ENCODE measurements at places on chromosomes 4 and X.

DNA sequence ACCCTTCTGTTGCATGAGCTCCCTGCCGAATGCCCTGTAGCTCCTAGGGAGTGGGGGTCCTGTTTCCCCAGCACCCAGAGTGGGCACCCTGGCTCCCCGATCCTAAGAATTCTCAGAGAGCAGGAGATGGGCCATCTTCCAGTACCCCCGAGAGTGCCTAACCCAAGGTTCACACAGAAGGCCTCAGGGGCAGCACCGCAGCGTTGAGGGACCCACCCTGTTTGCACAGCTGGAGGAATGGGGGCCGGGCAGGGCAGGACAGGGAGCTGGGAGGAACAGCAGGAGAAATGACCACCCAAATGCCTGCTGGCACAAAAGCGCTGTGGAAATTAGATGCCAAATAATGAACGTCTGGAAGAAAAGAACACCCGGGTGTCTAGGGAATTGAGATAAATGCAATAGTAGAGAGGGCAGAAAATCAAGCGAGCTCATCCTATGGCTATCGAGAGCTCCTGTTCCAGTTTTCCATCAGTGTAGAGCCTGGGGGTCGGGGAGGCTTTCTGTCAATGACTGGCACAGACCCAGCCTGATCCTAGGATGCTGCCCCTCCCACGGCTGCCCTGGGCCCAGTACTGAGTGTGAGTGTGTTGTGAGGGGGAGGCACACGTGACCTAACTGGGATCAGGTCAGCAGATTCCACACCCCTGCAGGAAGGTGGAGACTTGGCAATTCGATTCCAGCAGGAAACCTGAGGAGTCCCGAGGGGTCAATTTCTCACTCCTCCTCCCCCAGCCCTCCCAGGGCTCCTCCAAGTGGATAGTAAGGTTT, 25.7 kb downstream of the SEPTIN6 start:
- no peak for DNase-seq

- DNase-seq = no peak
Observed at GRCh38 chr4:23235628-23236390, 543.1 kb downstream of the GBA3 start.

DNA sequence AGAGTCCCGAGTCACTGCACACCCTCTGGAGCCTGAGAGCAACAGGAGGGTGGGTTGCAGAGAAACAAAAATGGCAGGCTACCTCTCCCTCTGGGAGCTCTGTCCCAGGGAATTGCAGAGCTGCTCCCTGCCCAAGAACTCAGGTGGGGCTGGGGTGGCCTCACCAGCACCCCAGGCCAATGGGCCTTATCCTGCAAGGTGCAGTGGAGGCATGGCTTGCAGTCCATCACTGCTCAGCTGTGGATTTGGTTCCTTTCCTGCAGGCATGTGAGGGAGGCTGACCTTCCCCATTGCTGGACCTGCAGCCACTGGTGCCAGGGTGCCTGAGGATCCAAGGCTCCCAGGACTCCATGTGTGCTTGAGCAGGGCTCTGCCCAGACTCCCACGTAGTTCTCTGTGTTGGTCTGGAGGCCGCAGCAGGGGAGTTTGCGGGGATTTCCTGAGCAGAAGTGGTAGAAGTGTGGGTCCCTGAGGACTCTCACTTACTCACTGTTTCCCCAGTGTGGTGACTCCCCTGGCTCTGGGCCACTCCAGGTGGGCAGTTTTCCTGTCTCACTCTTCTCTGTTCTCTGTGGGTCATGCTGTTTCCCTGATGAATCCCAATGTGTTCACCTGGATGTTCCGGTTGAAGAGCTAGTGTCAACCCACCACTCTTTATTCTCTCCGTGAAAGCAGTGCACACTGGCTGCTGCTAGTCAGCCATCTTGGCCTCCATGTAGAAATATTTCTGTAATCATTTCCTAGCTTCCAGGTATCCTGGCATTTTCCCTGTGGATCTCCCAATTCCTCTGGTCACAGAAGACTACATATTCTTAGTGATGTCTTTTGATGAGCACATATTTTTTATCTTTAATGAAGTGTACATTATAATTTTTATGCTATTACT, 82.3 kb downstream of the ARHGAP24 start:
- DNase-seq = no peak

GRCh38 chr4:114076899-114077570, 97.6 kb upstream of the ARSJ start:
- DNase-seq = peak; percentile 22

DNA sequence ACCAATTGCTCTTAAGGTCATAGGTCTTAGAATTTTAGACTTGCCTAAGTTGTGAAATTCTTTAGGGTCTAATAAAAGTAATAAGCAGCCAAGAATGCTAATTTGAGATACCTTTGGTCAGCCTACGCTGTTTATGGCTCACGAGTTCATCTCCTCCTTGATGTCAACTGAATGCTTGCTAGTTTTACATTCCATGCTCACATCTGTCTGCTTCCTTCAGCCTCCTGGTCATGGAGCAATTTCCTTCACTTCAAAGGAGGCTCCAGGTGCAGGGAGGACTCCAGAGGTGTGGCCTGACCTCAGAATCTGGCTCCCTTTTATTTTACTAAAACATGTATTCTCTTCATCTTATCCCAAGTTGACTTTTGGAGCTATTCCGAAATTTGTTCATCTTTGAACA, 23.3 kb upstream of the LNX1 start:
- DNase-seq = no peak

- DNase-seq = no peak
Observed at GRCh38 chr4:75679876-75680575, 6.8 kb upstream of the G3BP2 start.

GRCh38 chrX:88940904-88941303, 193.9 kb downstream of the CPXCR1 start:
- DNase-seq = no peak

- no peak for DNase-seq
Observed at GRCh38 chr4:24174602-24175001, 284.8 kb upstream of the PPARGC1A start.

DNA sequence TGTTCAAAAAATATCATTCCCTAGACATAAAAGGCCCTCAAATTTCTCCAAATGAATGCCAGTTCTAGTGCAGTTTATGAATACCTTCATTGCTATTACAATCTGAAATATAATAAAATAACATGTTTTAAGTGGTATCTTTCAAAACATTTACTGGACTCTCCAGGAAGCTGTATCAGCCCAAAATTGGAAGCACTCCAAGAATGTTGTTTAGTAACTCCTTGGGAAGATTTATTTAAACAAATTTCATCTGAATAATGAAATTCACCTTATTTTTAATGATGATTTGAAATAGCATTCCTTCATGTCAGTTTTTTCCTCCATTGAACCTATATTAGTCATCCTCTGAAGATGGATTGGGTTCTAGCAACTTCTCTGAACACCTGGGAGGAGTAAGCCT, 217.2 kb upstream of the PCDH18 start:
- DNase-seq = no peak

- DNase-seq = no peak
Observed at GRCh38 chr4:156718226-156718625, 253.4 kb downstream of the PDGFC start.

DNA sequence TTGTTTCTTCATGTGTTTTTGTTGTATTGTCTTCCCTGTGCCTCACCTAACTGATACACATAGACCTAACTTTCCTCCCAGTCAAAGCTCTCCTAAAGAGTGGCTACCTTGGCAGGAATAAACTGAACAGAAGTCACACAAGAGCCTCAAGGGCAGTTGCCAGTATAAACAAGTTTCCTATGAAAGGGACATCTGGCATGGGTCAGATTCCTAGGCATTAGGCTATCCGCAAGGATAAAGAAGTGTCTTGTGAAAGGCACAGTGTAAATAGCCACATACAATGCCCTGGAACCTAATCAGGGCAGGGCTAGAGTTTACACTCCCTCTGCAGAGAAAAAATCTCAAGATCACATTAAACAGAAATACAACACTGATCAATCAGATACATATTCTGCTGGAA, 220.8 kb downstream of the SPANXN3 start:
- DNase-seq = no peak

Measured in HS-5 (cell line).